ENCODE measurements at places on chromosomes 3 and 15.

GRCh38 chr3:109696932-109697331 lies 359.6 kb upstream of the DPPA4 start:
- DNase-seq = no peak

- no peak for DNase-seq
Measured at GRCh38 chr3:102182162-102182561, 252.7 kb upstream of the ZPLD1 start.

DNA sequence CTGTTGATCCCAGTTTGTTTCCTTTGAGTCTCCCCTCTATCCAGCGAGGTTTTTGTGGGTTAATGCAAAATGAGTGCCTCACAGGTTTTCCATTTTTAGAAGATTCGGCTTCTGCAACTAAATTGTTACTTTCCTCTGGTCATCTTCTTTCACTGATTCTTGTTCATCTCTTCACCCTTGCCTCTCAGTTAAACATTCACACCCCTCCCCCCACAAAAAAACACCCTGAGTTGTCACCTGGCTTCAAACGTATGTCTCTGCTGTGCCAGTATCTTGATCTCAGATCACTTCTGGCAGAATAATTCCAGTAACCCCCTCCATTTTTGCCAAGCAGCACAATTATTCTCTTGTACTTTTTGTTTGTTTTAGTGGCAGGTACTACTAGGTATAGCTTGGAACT lies 12.3 kb upstream of the CLDN16 start:
- no peak for DNase-seq

DNA sequence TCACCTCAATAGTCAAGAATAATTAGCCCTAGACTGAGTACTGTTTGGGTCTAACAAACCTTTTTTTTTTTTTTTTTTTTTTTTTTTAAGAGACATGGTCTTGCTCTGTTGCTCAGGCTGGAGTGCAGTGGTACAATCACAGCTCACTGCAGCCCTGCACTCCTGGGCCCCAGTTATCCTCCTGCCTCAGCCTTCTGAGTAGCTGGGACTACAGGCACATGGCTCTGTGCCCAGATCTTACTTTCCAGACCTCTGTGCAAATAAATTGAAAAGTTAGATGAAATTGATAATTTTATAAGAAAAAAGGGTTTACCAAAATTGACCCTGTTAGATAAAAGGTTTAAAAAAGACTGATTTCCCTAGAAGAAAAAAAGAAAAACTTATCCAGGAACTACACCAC lies 79.0 kb downstream of the NR2E3 start:
- DNase-seq = no peak
